ENCODE measurements at places on chromosomes 12 and 14.
A peak's percentile ranks its signal among the peaks of the same experiment; 100 is the strongest.

DNA sequence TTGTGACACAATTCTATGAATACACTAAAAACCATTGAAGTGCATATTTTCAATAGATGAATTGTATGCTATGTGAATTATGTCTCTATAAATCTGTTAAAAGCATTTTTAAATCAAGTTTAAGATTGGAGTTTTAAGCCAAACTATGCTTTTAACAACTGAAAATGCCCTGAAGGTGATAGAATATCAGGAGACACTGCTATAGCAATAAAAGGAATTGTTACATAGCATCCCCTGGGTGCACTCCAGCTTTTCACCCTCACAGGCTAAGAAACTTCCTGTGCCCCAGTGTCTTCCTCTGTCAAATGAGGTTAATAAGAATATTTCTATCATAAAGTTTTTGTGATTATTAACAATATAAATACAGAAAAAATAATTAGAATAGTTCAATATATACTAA lies 472.7 kb upstream of the TMPO start:
- no peak for DNase-seq

GRCh38 chr14:99215277-99215676 lies 56.7 kb downstream of the BCL11B start:
- peak; percentile 78 for DNase-seq

- no peak for DNase-seq
These were observed 316.0 kb downstream of the CCDC91 start for GRCh38 chr12:28506271-28506670.

DNA sequence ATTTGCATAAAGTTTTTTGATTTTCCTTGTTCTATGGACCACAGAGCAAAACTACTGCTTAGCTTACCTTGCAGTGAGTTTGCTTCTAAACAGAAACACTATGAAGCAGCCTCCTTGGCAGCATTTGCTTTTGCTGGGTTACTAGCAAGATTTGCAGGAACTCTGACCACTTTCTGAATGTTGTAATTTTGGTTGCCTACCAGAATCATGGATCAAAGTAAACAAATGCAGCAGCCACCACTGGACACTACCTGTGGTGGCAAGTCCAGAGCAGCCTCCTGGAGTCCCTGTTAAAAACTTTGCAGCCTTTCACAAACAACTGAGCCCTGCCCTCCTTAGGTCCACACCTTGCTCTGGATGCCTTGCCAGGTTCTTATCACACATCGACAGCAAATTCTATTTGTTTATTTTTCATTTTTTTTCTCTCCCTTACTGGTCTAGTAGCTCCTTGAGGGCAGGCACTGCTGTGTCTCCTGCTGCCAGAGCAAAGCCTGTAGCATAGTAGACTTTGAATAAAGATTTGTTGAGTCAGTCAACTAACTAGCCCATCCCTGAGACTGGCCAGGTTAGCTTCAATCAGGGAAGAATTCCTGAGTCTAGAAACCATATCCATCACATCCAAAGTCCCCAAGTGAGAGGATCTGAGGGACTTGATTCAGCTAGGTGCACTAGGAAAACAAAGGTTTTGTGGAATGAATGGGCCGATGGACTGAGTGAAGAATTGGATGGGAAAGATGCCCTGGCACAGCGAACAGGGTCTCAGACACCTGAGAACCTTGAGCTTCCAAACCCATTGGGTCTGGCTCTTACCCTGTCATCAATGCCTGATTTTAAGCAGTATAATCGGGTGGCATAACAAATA lies 5.7 kb downstream of the TTC6 start:
- no peak for DNase-seq

DNA sequence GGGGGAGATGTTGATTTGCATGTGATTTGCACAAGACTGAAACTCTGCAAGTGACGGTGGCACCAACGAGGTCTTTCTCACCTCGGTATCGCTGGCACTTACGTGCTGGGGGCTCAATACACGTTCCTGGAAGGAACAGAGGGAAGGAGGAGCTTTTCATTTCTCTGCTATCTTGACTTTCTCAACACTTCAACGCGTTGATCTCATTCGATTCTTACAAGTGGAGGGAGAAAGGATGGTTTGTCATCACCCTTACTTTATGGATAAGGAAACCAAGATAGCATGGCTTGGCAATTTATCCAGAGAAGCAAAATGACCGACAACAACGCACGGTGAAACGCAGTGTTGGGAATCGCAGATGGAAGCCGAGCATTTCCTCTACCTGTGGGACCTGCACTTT lies 87.3 kb upstream of the RFLNA start:
- DNase-seq: no peak

- no peak for DNase-seq
These were observed 1782.7 kb upstream of the SEL1L start for GRCh38 chr14:83316356-83316755.

All from left hindlimb (tissue), 1 donor.